CD4-positive, alpha-beta T cell treated with Interleukin-15 for 4 hours (primary cell): ENCODE measurements at places on chromosomes 13 and 19.

GRCh38 chr19:56476651-56477428 is at the start of gene ZNF667:
ZNF667 (minus strand) TSS chr19:56477345; CDS start chr19:56462370, 14,975 bp downstream.
- peak; percentile 3 for DNase-seq

DNA sequence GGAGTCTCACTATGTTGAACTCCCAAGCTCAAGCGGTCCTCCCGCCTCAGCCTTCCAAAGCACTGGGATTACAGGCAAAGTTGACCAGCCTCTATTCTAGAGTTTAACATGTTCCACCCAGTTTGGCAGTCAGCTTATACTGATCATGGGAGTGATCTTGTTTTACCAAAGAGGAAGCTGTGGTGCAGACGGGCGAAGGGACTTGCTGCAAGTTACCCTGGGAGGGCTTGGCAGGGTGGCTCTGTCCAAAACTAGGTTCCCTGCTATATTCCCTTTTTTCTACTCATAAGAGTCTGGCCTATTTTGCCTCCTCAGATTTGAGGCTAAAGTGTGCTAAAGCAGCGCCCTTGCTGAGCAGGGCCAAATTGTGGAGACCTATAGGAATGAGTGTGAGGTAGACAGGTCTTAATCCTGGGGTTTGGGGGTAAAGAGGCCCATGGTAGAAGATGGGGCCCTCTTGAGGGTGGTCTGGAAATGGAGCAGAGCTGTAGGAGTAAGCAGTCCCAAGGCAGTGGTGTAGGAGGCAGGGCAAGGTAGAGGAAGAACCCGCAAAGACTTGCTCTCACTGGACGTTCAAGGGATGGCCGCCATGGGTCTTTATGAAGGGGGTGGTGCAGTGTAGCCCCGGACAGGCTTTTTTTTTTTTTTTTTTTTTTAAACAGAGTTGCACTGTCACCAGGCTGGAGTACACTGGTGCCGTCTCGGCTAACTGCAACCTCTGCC is 3.3 kb downstream of the RPS19 start:
- no peak for DNase-seq

- DNase-seq = peak; percentile 35
Measured at GRCh38 chr13:25037057-25037813, 58.7 kb upstream of the PABPC3 start.

DNA sequence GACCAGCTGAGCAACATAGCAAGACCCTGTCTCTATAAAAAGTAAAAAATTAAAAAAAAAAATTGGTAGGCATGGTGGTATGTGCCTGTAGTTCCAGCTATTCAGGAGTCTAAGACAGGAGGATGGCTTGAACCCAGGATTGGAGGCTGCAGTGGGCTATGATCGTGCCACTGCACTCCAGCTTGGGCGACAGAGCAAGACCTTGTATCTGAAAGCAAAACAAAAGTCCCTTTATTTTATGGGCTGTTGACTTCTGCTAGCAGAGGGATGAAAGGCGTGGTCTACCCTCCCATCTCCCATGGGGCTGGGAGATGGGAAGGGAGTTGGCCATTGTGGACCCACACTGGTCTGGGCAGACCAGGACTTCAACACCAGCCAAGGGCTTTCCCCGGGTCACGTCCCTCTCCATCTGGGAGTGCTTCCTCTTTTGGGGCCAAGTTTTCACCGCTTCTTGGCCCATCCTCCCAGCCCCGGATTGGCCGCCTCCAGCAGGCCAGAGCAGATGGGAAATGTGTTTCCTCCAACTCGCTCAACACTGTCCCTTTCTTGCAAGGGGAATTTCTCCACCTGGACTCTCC is 2.2 kb upstream of the TNFSF9 start:
- DNase-seq = no peak

DNA sequence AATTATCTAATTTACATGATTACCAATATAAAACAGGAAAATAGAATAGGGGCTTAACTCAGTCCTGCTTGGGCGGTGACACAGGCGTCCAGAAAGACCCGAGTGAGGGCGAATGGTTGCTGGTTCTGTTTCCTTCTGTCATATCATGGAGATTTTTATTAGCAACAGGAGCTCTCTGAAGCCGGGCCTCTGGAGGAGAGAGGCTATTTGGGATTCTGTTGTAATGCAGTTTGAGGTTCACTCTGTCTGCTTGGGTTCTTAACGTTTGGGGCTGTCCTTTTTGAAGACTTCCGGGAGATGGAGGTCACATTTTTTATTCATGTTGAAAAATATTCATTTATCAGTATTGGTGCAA is 115.7 kb upstream of the ZNF536 start:
- no peak for DNase-seq

GRCh38 chr19:46080561-46080960 is 39.8 kb upstream of the IGFL4 start:
- DNase-seq = no peak

GRCh38 chr13:102693250-102693649 is 1.6 kb downstream of the METTL21C start:
- DNase-seq = no peak

- no peak for DNase-seq
Measured at GRCh38 chr19:51664997-51665396, 18.4 kb upstream of the SIGLEC14 start.

DNA sequence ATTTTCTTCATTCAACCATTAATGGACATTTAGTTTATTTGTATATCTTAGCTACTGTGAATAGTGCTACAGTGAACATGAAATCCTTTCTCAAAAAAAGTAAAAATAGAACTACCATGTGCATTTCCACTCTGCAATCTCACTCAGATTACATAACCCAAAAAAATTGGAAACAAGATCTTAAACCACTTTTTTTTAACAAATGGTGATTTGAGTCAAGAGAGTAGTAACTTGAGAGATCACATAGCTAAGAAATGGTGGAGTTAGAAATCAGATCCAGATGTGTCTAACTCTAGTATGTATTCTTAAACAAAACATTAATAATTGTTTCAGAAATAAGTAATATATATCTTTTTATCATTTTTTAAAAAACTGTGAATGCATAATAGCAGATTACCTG is 318.3 kb upstream of the SGCG start:
- no peak for DNase-seq

- no peak for DNase-seq
Measured at GRCh38 chr19:35459414-35460082, 11.5 kb downstream of the FFAR2 start.
